ENCODE measurements at places on chromosomes 11 and 22.

DNA sequence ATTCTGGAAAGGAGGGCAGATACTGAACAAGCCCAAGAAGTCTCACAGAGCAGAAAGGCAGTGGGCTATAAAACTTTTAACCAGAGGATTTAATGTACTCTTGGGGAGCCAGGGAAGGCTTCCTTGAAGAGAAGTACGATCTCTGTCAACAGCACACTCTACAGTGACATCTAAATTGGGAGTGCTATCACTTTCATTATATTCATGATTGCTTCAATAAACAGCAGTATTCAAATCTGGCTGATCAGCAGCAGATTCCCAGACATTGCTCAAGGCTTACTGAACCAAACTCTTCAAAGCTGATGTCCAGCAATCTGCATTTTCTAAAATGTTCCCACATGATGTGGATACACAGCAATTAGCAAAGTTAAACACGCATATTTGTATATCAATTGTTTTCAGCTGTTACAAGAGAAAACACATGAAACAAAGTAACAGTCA is 44.2 kb downstream of the SYTL2 start:
- DNase-seq, result no peak

- DNase-seq, result no peak
These were observed 1.5 kb downstream of the EHD1 start for GRCh38 chr11:64876835-64877341.

DNA sequence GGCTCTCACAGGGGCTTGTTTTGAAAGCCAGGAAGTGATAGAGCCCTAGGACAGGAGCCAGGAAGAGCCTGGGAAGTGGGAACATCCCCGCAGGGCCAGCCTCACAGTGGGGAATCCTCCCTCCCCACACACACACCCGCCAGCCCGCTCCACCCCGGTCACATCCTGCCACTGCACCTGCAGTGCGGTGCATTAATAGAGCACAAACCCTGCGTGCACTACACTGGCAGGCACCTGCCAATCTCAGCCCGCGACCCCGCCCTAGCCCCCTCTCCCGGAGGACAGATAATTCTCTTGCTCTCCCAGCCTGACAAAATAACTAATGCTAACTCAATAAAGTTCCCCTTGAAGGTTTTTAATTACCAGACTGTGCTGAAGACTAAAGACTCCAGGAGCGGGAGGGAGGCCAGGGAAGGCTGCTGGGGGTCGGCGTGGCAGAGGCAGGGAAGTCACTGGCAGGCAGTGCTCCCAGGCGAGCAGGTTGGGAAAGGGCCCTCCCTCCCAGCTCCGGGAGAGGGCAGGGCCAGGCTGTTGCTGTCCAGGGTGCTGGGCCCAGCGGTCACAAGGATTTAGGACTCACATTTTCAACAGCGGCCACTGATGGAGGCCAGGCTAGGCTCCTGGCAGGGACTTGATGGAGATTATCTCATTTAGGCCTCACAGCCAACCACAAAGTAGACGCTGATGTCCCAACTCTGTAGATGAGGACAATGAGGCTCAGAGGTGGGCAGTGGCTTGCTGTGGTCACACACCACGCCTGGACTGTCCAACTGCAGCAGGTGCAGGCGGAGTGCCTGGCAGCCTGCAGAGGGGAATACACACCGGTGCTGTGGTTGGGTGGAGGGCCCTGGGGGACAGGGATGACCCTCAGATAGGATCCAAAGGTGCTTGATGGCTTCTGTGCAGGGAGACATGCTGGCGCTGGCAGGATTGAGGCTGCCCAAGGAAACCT is 23.9 kb upstream of the TCF20 start:
- DNase-seq, result no peak

GRCh38 chr11:18468961-18469360 is 13.3 kb downstream of the LDHAL6A start:
- DNase-seq, result no peak

- no peak for DNase-seq
These were observed 6.8 kb downstream of the STX3 start for GRCh38 chr11:59761993-59762392.

DNA sequence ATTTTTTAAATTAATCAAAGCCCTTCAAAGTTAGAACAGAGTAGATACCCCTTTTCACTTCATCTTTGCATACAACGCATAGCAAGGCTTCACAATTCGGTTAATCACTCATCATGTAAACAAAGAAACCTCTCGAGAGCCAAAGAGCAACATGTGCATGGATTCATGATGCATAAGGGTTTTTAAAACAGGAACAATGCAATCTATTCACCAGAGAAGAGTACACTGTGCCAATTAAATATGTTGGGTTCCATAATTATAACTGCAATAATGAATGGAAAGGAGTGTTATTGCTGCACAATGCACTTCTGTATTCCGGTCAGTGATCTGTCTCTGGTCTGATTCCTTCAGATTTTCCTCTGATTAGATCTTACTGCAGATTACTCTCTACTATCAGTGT is 45.3 kb downstream of the CADM1 start:
- DNase-seq, result no peak

- no peak for DNase-seq
These were observed 23.0 kb upstream of the GDPD4 start for GRCh38 chr11:77324508-77324907.

DNA sequence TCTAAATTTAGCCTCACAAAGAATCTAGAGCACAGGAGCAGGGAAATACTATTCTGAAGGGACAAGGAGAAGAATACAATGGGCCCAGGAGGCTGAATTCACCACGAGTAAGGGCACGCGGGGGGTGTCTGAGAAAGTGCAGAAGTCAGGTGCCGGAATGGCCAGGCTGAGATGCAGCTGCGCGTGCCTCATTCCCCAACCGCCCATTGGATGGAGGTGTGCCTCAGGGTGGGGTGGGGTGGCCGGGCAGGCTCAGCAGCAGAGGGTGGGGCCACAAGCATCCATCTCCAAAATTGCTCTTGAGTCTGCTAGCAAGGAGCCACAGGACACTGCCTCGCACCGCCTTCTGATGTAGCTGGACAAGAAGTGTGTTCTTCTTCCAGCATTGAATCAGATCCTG is 387.0 kb downstream of the SHANK2 start:
- no peak for DNase-seq

- DNase-seq, result no peak
These were observed 42.3 kb downstream of the APOL1 start for GRCh38 chr22:36295247-36295646.

DNA sequence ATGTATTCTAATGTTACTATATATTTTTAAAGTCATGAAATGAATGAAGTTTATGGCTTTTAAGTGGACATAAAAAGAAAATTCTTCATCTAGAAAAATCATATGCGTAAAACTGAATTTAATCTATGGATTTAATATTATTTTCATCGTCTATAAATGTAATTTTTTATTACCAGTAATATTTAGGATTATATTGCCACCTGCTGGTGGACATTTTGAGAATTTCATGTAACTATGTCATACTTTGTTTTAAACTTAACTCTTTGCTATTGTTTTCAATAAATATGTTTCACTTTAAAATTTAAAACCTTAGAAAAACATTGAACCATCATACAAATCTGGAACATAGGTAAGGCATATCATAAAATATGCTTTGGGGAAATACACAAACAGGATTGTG is 66.5 kb upstream of the CEP126 start:
- DNase-seq, result no peak

- no peak for DNase-seq
These were observed 306.7 kb upstream of the MTNR1B start for GRCh38 chr11:92662601-92663360.

Data from CMK (cell line).